Activated T-helper 2 cell treated with anti-CD3 and anti-CD28 coated beads, Interferon-gamma antibody, Interleukin-2, Interleukin-4, amounts not matched to agents 10 μg/mL and 5 μg/mL and 100 μg/mL, durations not matched to agents 14 hours and 24 hours and 36 hours (primary cell): ENCODE measurements at places on chromosomes 12 and 14.

DNA sequence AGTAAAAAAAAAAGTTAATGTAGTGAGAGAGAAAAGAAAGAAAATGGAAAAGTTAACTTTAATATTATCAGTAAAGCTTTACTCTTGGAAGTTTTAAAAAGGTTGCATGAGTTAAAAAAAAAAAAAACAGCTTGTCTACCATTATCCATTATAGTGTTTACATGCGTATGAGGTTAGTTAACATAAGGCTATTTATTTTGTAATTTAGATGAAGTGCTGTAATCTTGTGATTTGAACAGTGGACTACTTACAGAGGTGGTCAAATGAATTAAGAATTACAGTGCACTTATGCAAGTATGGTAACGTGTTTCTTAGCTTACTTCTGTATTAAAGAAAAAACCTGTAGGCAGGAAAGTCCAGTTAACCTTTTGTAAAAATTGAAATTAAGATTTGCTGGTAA lies 30.7 kb downstream of the WASHC4 start:
- DNase-seq, result no peak

GRCh38 chr12:124646385-124647230 lies 79.2 kb upstream of the NCOR2 start:
- DNase-seq, result no peak

- DNase-seq, result no peak
Measured at GRCh38 chr14:91009501-91010152, 50.8 kb downstream of the RPS6KA5 start.

GRCh38 chr12:6420364-6420763 lies 24.4 kb upstream of the CD27 start:
- DNase-seq, result no peak

DNA sequence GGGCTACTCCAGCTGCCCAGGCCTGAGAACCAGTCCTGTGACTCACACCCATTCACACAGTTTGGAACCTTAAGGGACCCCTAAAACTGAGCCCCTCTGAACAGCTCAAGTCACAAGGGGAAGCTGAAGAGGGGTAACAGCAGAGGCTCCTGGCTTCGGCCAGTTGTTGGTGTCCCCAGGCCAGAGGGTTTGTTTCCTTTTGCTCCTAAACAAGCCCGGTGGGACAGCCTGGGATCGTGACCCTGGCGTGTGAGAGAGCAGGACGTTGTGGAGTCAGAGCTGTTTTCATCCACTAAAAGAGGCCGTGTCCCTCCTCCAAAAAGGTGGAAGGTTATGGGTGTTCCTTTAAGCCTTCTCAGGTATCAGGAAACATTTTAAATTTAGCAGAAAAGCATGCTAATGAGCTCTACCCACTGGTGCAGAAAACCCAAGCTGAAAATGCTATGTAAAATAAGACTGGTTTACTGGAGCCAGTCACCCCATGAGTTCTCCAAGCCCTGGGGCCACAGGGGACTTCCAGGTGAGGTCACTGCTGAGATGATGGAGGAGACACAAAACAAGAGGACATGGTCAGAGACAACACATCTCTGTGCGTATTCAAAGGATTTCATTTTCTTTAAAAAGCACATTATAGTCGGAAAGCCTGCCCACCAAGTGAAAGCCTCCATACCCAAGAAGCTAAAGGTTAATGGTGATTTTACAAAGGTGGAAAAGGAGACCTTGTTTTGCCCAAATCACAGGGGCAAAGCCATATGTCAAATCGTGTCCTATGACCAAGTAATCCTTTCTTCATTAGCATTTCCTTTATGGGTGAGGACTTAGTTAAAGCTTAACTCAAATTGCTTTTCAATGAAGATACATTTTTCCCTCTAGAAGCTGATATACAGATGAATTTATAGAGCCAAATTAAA lies 14.1 kb downstream of the PRKAB1 start:
- no peak for DNase-seq

DNA sequence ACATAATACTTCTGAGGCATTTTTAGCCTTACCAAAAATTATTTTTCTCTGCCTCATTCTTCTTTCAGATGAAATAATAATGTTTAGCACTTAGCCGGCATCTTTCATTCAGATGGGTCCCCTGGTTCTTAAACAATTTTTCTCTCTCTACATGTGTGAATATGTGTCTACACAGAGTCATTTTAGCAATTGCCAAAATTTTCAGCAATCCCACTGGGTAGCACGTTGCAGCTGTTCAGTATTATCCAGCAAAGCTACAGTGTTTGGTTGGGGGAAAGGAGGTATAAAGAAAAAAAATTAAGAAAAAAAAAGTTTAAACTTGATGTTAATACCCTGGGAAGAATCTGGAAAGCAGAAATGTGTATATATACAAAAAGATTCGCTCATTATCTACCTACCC lies 160.5 kb upstream of the TRHDE start:
- no peak for DNase-seq

- no peak for DNase-seq
Measured at GRCh38 chr12:67887065-67887464, 102.2 kb upstream of the IFNG-AS1 start.

- DNase-seq, result no peak
Measured at GRCh38 chr14:57122129-57122528, 146.6 kb downstream of the EXOC5 start.

- DNase-seq, result no peak
Measured at GRCh38 chr12:88519802-88520435, 60.4 kb downstream of the KITLG start.

DNA sequence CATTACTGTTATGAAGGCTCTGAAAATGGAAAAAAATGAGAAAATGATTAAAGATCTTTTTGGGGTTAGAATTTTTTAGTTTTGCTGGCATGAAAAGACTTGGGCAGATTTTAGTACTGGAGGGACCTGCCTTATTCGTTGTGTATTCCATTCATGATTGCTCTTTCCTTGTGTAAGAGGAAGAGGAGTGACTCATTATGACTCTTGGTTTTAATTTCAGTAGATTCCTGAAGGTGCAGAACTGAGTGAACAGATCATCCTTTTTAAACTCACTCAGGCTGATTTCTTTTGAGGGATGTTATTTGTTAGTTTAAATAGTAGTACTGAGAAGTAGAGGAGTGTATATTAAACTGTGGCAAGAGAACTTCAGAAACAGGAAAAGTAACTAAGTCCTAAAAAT lies 41.6 kb downstream of the AKAP6 start:
- DNase-seq, result no peak

- no peak for DNase-seq
Measured at GRCh38 chr12:2112401-2112800, 59.6 kb downstream of the CACNA1C start.

GRCh38 chr12:4213471-4213870 lies 60.1 kb upstream of the CCND2 start:
- DNase-seq, result no peak
